ENCODE measurements at places on chromosomes 6 and 20.

DNA sequence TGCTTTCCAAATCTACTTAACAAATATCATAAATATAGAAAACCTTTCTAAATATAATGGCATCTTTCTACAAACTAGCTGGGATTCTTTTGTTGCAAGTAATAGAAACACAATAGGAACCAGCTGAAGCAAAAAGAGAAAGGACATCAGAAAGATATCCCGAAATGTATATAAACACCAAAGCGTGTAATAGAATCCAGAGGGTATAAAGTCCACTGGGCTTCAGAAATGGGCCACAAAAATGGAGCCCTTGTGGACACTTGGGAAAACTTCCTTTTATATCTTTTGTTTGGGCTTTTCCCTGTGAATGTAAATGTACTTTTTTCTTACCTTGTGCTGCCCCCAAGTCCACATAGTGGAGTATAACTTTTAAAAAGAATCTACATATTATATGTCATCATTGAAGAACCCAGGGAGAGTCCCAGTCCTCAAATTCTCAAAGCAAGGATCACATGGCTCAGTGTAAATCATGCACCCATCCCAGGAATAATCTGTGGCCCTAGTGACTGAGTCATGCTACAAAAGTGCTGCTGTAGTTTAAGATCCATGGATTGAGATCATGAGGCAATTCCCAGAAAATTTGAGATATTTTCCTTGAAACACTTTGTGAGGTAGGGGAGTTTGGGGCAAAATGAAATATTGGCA is 457.0 kb downstream of the EPM2A start:
- no peak for DNase-seq

DNA sequence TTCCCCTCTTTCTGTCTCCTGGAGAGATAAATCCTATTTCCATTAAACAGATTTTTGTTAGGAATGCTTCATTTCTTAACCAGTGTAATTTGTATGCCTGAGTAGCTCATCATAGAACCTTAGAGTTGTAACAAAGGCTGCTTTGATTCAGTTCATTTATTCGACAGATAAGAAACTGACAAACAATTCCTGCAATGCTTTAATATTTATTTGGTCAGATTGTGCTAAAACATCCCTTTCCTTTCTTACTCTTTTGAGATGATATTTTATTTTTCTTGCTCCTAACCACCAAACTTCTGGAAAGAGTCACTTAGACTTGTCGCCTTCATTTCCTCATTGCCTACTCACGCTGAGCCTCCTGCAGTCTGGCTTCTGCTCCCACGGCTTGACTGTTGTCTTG is 89.0 kb upstream of the SUPT3H start:
- no peak for DNase-seq

GRCh38 chr6:136762022-136762975 is 30.0 kb downstream of the MAP3K5 start:
- DNase-seq, result no peak

DNA sequence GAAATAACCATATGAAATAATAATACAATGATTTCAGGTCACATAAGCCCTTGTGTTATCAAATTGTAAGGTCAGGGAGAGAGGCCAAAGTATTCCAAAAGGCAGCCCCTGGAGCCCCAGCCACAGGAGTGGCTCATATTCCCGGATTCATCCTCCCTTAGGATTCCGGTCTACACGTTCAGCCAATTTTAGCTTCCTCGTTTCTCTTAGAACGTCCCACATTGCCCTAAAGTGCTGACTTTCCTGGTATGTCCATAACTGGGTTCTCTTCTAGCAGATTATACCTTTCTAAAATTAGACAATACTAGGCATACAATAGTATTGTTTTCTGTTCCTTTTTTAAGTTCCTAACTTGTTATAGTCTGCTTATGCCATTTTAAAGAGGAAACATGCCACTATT is 192.7 kb upstream of the NOX3 start:
- DNase-seq, result no peak

DNA sequence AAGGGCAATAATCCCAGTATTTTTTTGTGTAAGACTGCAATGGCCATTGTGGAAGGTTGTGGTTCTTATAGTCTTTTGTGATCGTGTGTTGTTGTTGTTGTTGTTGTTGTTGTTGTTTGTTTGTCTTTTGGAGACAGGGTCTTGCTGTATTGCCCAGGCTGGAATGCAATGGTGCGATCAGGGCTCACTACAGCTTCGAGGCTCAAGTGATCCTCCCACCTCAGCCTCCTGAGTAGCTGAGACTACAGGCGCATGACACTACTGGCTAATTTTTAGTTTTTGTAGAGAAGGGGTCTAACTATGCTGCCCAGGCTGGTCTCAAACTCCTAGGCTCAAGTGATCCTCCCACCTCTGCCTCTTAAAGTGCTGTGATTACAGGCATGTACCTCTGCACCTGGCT is 3.5 kb upstream of the GSTA4 start:
- DNase-seq, result no peak

- DNase-seq, result no peak
These were observed 296 bp downstream of the ADNP start for GRCh38 chr20:50930976-50931305.

DNA sequence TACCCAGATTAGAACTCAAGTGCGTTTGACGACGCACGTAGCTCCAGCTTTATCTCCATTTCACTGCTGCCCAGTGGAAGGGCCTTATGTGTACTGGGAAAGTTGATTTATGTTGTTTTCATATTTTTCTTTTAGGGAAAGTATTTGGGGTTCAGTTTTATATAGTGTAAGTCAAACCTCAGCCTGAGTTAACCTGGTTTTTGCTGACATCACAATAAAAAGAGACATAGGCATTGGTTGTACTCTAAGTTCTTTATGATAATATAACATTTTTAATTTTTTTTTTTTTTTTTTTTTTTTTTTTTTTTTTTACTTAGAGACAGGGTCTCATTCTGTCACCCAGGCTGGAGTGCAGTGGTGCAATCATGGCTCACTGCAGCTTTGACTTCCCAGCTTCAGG is 34.1 kb upstream of the PRL start:
- no peak for DNase-seq

DNA sequence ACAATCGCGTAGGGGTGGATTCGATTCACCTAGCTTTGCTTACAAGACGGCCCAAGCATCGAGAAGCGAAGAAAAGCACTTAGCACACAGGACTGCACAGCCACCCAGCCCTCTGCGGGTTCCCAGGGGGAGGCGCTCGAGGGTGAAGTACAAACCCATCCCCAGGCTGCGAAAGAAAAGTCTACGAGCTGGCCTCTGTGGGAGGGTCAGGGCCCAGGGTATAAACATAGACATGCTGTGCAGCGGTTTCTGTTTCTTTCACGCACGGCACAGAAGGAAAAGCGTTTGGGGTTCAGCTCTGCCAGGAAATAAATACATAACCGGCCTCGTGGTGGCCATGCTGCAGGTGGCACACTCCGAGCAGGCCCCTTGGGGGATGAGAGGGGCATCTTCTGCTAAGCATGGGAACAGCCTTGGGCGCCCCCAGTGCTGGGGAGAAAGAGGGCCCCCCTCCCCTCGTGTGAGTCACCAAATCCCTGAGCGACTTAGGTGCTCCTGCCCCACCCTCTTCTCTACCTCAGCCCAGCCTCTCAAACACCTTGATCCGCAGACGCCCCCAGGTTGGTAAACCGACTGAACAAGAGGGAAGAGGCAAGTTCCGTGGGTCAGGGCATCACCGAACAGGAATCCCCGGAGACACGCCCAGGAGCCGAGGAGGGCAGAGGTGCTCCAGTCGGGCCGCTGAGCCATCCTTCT is 91.6 kb upstream of the RIPOR2 start:
- DNase-seq, result no peak
